Activated T-helper 9 cell treated with anti-CD3 and anti-CD28 coated beads, Interleukin-2, amount 50 U/mL, for 16 hours (primary cell): ENCODE measurements at places on chromosomes 12 and 14.

- no peak for DNase-seq
These were observed 7.6 kb upstream of the FLVCR2 start for GRCh38 chr14:75570797-75571196.

DNA sequence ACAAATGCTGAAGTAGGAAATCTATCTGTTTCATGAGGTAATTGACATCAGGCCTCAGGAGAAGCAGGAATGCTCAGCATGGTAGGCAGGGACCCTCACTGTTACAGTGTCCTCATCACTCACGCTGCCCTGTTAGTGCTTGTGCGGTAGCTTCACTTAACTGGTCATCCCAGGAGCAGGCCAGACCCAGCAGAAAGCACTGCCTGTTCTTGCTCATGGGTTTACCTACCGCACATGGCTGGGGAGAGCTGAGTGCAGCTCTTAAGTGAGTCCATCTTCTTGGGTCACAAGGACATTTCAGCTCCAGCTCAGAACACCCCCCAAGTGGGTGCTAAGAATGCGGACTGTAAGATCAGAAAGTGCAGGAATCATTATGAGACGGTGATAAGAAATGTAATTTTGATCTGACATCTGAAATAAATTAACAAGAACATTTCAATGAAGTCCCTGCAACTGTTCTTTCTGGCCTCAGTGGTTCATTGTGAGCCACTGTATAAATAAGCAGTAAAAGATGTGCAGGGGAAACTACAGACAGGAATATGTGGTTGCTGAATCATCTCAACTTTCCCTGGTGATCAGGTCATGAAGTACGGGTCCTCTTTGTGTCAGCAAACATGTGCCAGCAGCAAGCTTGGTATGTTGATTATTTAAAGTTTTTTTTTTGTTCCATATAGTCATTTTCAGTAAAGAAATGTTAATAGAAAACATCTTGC, 757.7 kb upstream of the TMEM132C start:
- DNase-seq, result no peak

DNA sequence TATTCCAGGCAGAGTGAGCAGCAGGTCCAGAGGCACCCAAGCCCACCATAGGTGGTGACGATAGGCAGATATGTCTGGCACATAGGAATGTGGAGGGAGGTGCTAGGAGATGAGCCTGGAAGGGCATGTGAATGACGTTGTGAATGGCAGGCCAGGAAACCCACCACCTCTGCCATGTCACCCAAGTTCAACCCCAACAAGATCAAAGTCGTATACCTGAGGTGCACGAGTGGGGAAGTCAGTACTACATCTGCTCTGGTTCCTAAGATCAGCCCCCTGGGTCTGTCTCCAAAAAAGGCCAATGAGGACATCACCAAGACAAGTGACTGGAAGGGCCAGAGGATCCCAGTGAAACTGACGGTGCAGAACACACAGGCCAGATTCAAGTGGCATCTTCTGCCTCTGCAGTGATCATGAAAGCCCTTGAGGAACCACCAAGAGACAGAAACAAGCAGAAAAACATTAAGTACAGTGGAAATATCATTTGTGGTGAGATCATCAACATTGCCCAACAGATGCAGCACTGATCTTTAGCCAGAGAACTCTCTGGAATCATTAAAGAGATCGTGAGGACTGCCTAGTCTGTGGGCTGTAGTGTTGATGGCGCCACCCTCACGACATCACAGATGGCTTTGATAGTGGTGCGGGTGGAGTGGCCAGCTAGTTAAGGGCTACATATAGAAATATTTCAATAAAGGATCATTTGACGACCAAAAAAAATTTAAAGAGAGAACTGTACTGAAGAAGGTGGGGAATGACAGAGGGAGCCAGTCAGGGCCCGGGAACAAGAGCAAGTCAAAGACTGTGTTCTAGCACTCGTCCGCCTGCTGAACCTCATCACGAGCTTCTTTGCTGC, 99.7 kb downstream of the ZFP36L1 start:
- DNase-seq, result no peak

- peak; percentile 18 for DNase-seq
These were observed 108.3 kb downstream of the CRADD start for GRCh38 chr12:93785249-93786010.

DNA sequence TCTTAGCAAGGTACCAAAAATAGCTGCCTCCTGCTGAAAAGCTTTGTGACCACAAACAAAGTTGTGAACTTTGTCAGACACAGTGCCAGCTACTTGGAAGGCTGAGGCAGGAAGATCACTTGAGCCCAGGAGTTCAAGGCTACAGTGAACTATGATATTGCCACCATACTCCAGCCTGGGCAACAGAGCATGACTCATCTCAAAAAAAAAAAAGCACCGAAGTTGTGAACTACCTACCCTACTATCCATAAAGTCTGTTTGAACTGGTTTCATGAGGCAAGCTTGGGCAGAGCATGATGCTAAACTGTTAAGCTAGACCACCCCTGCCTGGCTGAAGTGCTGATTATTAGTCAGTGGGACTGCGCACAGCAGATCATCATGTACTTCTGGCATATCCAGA, 75.5 kb downstream of the RAD52 start:
- no peak for DNase-seq

DNA sequence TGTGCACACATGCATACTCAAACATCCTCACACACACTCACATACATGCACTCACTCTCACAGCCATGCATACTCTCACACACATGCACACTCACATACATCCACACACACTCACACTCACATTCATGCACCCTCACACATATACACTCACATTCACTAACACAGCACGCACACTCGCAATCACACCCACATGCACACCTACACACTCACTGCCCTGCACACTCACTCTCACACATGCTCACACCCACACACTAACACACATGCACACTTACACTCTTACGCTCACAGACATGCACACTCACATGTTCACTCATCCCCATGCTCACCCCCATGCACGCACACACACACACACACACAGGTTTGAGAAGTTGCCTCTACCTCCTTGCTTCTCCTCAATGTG, 63.2 kb upstream of the SFSWAP start:
- DNase-seq, result no peak

GRCh38 chr12:40405419-40405818, 180.6 kb downstream of the LRRK2 start:
- no peak for DNase-seq

DNA sequence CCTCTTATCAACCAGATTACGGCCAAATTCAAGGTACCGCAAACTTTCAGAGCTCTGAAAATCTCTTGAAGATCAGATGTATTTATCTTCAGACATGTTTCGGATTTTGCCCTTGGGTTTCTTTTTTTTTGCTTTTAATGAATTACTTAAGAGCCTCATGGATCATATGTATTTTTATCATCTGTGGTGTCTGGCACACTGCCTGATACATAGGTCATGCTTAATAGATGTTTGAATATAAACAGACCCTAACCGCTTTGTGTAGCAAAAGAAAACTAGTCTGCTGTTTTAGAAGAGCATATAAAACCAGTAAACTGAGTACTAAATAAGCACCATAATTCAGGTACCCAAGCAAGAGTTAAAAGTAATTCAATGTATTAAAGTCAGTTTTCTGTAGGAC, 20.1 kb upstream of the TBK1 start:
- DNase-seq, result no peak

DNA sequence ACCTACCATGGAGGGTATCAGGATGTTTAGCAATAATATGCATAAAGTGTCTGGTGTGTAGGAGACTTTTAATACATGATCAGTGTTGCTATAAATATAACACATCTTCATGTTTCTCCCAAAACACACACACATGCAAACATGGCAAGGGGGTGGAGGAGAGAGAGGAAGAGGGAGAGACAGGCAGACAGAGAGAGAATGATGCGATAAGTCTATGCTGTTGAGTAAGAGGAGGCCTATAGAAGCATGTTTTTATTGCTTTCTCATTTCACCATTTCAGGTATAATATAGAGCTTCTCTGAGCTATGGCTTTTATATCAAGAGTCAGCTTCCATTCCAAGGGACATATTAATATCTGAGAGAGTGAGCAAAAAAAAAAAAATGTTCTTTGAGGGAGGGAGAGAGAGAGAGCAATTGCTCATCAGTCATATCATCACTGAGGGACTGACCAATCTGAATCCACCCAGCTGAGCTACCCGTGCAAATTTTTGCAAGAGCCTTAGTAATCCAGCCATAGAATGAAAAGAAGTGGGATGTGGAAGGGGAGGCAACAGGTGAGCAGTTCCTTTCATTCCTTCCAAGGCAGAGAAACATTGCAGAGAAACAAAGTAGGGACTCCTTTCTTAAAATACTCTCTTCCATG, 54.8 kb upstream of the RASSF8 start:
- no peak for DNase-seq

GRCh38 chr14:60722357-60723115, 1.6 kb downstream of the SIX4 start:
- peak; percentile 1 for DNase-seq

DNA sequence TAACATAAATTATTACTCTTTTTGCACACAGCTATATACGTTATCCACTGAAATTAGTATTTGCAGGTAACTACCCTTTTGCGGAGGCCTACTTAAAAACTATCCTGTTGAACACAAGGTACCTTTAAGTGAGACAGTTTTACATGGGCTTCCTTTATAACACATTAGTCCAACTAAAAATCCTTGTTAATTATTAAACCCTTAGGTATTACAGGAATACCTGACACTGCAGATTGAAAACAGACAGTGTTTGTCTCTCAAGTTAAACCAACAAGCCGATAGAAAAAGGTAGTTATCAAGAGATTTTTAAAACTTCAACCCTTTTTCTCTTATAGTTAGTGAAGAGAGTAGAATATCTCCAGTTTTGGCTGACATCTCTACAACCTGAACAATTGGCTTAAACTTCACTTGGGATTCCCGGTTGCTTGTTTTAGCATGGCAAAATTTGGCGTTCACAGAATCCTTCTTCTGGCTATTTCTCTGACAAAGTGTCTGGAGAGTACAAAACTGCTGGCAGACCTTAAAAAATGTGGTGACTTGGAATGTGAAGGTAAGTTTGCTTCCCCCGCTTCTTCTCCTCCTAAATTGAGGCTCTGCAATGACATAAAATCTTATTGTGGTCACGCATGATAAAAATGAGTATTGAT, at the start of gene MIA2:
MIA2 (plus strand) TSS at position 236 of the 647 bp plus-strand sequence; CDS start at position 436, 200 bp downstream.
- no peak for DNase-seq

- DNase-seq, result no peak
These were observed 81.1 kb downstream of the SMOC1 start for GRCh38 chr14:69960296-69960695.

GRCh38 chr12:9340422-9341259, 132.4 kb upstream of the PZP start:
- DNase-seq, result no peak

DNA sequence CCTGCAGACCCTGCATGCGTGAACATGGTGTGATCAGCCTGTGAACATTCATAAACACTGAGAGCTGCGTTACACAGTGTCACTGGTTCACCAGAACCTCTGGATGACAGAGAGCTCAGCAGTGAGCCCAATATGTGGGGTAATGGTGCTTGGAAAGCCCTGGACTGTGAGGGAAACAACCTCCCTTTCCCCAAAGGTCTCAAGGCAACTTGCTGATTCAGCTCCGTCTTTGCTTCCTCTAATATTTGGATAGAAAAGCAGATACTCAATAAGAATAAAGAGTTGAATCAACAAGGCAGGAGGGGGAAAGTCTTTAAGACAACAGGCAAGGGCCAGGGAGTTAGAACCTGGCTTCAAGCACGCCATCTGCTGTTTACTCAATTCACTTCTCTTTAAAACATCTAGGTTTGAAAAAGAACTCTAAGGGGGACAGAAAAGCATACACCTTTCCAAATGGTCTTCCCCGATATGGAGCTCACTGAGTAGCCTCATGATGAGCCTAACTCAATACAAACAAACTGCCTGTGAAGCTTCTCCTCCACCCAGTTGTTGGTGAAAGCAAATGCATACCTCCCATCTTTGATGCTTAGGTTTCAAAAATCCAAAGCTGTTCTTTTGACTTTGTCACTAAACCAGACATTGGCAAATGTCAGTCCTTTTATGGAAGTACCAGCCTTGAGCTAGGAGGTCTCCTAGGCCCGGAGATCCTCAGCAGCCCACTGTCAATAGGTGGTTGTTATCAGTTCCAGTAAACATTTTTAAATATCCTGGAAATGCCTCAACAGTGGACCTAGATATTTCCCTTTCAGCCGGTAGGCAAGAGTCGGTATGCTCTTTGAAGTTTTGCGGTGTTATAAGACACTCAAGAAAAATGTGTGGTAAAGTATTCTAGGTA, 76.1 kb downstream of the SAMD4A start:
- DNase-seq, result no peak
